Cardiac atrium fibroblast (primary cell): ENCODE measurements at places on chromosomes 7 and 10. TPM values are rescaled to one million over a fixed set of nuclear protein-coding genes. Genes with fewer than 3 reads are reported as not detected.

SVIL gene
- total RNA-seq, result 21.8 and 30.3 TPM in 2 replicates

ORC5 gene
- total RNA-seq, result 16.4 and 24.3 TPM in 2 replicates

C10orf53 gene
- total RNA-seq, result not detected in 2 replicates

KCP gene
- not detected in 2 replicates for total RNA-seq

MYL10 gene
- total RNA-seq, result not detected in 2 replicates

RNF148 gene
- 0.32 and 1.1 TPM in 2 replicates for total RNA-seq
